ENCODE measurements at places on chromosomes 1 and 21. TPM values are rescaled to one million over a fixed set of nuclear protein-coding genes. Genes with fewer than 3 reads are reported as not detected.

GRCh38 chr1:66300280-66300971 is 233.5 kb upstream of the SGIP1 start:
- no peak for DNase-seq

DNA sequence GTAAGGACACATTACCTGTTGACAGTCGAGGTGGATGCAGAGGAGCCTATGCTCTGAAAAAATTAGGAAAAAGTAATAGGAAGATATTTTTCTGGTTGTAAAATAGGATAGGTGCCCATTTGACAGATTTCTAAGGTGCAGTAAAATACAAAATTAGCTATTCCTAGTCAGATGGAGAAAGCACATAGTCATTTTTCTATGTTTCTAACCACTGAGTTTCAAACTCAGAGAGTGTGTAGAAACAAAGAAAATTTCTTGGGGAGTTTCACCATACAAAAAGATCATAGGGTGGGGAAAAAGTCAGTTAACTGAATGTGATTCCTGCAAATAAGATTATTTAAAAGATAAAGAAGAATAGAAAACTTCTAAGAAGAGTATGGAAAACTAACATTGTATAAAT is 666.9 kb downstream of the KCNT2 start:
- no peak for DNase-seq

GRCh38 chr1:234683861-234684632 is 74.1 kb upstream of the IRF2BP2 start:
- peak; percentile 74 for DNase-seq

DNA sequence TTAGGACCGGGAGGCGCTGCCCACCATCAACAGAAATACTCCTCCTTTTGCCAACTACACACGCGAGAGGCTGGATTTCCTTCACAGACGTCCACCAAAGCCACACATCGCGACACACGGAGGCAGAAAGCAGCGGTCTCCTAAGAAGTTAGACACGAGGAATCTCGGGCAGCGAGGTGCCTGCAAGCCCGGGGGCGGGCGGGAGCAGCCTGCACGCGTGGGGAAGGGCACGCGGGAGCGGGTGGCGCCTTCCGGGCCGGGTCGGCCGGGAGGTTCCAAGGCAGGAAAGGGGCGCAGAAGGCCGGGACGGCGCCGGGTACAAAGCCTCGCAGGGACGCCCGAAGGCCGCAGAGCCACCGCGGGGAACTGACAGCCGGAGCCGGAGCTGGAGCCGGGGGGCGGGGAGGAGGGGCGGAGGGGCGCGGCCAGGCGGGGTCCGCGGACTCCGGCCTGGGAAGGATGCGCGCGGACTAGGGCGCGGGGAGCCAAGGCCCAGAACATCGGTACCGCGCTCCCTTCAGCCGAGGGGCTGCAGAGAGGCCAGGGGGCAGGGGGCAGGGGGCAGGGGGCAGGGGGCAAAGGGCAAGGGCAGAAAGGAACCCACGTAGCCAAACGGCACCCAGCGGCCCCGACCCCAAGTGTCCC is 722 bp downstream of the NPHP4 start:
- DNase-seq = peak; percentile 61

DNA sequence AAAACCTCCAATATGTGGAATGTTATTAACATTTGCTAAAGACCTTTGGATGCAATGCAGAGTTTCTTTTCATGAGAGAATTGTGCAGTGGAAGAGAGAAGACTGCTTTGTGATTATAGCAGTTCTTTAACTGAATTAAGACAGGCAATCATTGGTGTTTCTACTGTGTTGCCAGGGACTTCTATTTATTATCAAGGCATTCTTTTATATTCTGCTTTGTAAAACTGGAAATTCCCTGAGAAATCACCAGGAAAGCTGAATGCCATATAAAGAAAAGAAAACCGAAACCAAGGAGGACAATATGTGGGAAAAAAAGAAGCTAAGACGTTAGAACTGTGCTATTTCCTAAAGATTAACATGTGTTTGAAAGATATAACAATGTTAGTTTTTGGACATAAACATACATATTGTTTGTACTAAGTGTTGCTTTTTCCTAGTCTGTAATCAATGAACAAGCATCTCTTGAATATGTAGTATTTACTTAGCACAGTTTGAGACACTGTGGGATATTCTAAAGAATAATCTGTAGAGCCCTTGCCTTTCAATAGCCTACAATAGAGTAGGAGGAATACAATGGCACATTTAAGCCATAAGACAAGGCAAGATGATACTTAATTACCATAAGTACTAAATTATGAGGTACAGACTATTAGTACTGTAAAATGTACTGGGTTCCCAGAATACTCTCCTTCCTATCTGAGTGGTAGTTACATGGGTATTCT is 47.1 kb downstream of the EXTL2 start:
- DNase-seq = no peak

DNA sequence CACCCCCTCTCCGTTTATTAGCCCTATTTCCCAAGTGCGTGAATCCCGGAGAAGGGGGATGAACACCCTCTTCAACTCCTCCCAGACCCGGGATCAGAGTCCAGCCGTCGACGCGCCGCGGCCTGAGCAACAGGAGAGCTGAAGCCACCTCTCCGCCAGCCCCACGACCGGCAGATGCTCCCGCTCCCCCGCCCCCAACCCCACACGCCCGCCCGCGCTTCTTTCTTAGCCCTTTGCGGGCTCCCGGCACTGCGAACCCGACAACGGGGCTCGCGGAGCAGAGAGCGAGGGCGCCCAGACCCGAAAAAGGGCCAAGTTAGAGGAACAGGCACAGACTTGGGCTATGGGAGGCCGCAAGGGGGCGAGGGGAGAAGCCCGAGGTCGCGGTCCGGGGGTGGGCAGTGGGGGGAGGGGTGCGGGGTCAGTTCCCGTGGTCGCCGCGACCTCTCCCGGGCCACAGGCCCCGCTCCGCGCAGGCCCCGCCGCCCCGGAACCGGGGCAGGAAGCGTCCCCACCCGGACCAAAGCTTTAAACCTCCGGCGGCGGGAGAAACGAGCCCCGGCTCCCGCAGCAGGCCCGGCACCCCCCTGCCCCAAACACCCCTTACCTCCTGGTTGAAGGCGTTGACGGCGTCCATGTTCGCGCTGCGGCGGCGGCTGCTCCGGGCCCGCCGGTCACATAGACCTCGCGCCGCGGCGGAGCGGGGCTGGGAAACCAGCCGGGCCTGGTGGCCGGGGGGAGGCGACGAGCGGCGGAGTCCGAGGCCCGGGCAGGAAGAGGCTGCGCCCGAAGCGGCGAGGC is 662 bp downstream of the SCAF4 start:
- DNase-seq = peak; percentile 51

- no peak for DNase-seq
Measured at GRCh38 chr1:83954166-83954823, 44.6 kb downstream of the TTLL7 start.

DNA sequence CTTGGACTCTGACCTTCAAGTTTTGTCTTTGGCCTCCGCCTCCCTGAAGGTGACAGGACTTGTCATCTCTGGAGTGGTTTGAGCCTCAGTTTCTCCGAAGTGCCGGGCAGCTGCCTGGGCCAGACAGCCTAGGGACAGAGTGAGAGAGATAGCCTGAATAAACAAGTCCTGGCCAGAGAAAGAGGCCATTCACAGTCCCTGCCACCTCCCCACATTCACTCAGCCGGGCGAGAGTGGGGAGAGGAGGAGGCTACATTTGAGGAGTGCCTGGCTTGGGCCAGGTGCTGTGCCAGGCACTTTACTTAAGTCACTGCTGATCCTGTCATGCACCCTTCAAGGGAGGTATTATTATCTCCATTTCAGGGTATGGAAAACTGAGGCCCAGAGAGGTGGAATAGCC is 3.5 kb downstream of the EXTL1 start:
- DNase-seq = no peak

DNA sequence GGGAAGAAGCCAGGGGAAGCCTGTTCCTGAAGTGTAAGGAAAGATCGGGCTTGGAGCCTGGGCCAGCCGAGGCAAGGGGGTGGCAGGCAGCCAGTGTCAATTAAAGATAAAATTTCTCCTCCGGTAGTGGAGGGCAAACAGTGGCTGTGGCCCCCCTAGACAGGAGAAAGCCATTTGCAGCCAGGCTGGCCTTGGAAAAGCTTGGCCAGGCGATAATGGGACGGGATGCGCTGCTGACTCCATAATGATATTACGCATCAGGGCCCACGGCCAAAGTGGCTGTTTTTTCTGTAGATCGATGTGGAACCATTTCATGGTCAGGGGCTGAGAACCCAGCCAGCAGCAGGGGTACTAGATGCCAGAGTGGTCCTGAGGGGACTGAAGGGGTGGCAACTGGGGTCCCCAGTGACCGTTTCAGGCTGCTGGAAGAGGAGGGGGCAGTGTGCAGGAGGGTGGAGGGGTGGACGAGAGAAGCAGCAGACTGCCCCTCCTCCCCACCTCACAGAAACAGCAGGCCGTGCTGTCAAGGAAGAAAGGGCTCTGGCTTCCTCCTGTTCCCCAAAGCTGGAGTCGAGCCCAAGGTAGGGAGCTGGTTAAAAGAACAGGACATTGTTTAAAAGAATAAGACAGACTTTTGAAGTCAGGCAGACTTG is 25.2 kb downstream of the KCNC4 start:
- DNase-seq = peak; percentile 78

- peak; percentile 56 for DNase-seq
Measured at GRCh38 chr1:21607549-21608529, 61.3 kb downstream of the RAP1GAP start.

DNA sequence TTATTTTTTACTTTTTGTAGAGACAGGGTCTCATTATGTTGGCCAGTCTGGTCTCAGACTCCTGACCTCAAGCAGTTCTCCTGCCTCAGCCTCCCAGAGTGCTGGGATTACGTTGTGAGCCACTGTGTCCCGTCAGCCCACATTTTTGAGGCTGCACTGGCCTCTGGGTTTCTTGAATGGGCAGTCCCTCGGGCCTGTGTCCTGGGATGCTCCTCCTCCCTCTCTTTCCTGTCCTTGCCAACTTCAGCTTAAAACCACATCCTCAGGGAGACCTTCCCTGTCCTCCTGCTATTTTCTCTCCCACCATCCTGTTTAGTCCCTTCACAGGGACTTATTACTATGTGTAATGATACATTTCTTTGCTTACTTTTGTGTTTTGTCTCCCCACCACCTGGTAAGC is 31.4 kb upstream of the LYST start:
- no peak for DNase-seq

DNA sequence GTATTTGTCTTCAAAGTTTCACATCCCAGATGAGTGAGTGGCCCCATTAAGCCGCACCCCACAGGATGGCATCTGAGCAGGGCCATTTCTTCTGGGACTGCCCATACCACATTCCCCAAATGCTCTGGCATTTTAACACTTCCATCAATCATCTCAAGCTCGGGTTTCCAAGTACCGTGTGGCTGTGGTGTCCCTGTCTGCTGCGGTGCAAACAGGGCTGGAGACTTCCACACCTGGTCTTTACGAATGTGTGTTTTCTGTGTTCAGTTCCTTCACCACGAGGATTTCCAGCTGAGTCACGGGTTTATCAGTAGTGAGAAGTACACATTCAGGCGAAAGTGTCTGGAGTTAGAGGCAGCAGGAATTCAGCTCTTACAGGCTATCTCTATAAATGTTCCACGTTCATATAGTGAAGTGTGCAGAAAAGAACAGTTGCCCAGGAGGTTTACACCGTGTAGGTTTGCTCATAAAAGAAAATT is 195.2 kb downstream of the RHOU start:
- no peak for DNase-seq

GRCh38 chr1:234842726-234843641 is 233.0 kb upstream of the IRF2BP2 start:
- DNase-seq = no peak

- no peak for DNase-seq
Measured at GRCh38 chr1:100535264-100535663, 2.7 kb upstream of the GPR88 start.

GRCh38 chr1:154896771-154897286 is 26.7 kb upstream of the KCNN3 start:
- DNase-seq = no peak

- DNase-seq = no peak
Measured at GRCh38 chr1:231828182-231828920, 201.8 kb downstream of the DISC1 start.

- DNase-seq = no peak
Measured at GRCh38 chr1:200867018-200867811, 5.6 kb upstream of the GPR25 start.

DNA sequence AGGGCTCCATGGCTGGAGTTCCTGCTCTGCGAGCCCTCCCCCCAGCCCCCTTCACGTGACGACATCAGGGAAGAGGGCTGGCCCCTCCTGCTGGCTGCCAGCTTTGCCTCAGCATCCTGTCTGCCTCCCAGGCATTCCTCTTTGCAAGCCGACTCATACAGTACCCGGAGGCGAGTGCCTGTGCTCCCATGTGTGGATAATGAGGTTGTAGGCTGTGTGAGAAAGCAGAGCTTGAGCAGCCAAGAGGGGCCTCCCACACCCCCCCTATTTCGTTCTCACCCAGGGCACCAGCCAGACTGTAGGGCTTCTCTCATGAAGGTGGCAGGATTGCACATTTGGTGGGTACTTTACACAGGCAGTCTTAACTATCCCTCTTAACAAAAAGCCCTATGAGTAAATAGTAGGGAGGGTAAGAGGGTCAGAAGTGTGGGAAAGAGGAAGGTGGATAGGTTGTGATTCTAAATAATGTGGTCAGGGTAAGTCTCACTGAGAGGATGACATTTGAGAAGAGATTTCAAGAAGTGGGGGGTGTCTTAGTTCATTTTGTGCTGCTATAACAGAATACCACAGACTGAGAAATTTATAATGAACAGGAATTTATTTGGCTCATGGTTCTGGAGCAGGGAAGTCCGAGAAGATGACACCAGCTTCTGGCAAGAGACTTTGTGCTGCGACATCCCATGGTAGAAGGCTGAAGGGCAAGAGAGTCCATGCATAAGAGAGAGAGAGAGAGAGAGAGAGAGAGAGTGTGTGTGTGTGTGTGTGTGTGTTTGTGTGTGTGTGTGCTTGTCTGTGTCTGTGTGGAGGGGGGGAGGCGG is 113.5 kb downstream of the OMA1 start:
- peak; percentile 43 for DNase-seq

GRCh38 chr1:107139833-107140702 is 771 bp upstream of the NTNG1 start:
- DNase-seq = peak; percentile 35

Gene PTPN7
- polyA plus RNA-seq = 15.4 TPM

Gene ADORA3
- 2.4 TPM for polyA plus RNA-seq

Gene DYNLT5
- 0.05 TPM for polyA plus RNA-seq

Gene EXTL1
- polyA plus RNA-seq = 1.5 TPM

Gene LRRC39
- polyA plus RNA-seq = 0.57 TPM

Gene NME7
- polyA plus RNA-seq = 30.0 TPM

Gene SLC9A1
- polyA plus RNA-seq = 10.6 TPM

Gene MIXL1
- polyA plus RNA-seq = 0.55 TPM

Gene NECTIN4
- polyA plus RNA-seq = not detected

Gene SYDE2
- polyA plus RNA-seq = 1.2 TPM

Gene GBP5
- 8.6 TPM for polyA plus RNA-seq

Gene MMP23B
- 0.88 TPM for polyA plus RNA-seq

Gene KCNE2
- polyA plus RNA-seq = 0.37 TPM

Gene RIPK4
- 0.08 TPM for polyA plus RNA-seq

Gene ANKRD65
- polyA plus RNA-seq = 5.0 TPM

Gene AMY1C
- 0.12 TPM for polyA plus RNA-seq

Measured in ovary (tissue), 10 donors.